NCI-H2081 (cell line): ENCODE measurements at places on chromosomes 6 and 20.

- DNase-seq, result no peak
Measured at GRCh38 chr20:62675877-62676260, 32.8 kb upstream of the NTSR1 start.

DNA sequence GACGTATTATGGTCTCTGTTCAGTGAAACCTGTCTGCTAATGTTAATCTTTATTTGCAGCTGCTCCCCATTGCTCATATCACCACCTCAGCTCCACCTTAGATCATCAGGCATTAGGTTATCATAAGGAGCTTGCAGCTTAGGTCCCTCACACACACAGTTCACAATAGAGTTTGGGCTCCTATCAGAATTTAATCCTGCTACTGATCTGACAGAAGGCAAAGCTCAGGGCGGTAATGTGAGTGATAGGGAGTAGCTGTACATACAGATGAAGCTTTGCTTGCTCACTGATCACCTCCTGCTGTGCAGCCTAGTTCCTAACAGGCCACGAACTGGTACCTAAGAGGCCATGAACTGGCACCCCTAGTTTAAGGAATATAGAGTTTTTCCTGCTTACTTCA, 989.7 kb downstream of the EYS start:
- DNase-seq, result no peak

DNA sequence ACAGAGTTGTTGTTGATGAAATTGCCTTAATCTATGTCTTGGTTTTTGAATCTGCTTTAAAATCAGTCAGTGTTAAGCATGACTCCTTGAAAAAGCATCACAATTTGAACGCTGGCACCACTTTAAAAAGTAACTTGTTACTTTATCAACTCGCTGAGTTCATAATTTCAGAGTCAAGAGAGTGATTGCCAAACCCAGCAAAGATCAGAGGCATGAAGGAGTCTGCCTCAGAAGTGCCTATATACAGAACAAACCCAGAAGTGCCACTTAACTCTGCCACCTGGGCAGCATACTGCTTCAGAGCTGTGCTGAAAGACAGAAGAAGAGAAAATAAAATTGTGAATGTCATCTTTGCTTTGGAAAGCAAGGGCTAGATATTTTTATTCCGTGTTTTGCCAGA, 73.6 kb upstream of the HCRTR2 start:
- no peak for DNase-seq

- DNase-seq, result no peak
Measured at GRCh38 chr6:55397986-55398385, 70.7 kb downstream of the GFRAL start.

- DNase-seq, result no peak
Measured at GRCh38 chr6:139142262-139142661, 7.4 kb downstream of the HECA start.

- DNase-seq, result no peak
Measured at GRCh38 chr20:58144096-58144495, 84.4 kb downstream of the ANKRD60 start.

DNA sequence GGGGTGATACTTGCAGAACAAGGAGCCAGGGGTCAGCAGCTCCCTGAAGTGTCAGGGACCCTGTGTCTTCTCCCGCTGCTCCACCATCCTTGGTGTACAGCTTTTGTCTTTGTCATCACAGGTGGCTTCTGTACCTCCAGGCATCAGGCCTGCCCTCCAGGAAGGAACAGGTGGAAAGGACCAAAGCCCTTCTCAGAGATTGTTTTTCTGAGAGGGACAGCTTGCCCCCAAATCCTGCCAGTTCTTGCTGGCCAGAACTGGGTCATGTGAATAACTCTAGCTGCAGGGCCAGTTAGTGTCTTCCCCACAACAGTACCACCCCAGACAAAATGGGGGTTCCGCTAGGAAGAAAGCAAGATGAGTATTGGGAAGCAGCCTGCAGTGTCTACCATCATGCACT, 31.4 kb downstream of the SNPH start:
- DNase-seq, result no peak

DNA sequence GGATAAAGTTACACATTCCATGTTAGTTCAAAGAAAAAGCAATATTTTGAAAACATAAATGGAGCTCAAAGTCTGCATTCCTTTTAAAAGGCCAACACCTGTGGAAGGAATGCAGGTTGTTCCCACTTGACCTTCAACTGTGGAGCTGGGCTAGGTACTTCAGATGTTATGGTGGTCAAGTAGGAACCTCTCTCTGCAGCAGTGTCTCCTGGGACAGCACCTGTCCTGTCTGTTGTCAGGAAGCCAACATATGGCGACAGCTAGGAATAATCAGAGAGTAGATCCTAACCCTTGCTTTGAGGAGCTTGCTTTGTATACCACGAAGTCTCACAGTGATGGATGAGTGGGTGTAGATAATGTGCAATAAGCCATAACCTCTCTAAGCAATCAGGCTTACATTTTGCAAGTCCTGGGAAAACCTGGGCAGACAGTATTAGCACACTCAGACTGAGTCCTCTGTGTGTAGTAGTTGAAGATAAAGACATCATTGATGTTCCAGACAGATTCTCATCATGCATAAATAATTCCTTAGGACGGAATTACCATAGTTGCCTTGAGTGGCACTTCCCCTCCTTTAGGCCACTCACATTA, 347.5 kb downstream of the PRL start:
- no peak for DNase-seq

DNA sequence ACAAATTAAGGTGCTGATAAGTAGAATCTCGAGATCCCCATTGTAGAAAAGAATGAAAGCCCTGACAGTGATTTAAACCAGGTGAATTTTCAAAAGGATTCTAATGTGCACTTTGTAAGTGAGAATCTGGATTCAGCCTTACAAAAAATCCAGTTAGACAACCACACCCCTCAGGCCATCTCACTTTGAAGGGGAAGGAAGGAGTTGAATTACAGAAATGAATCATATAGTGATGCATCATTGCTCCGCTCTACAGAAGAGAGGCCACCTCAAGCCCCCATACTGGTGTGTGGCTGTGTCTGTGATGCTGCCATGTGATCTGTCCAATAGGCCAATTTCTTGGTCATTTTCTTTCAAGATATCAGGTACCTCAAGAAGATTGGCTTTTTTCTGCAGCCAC, 85.5 kb upstream of the NT5E start:
- DNase-seq, result no peak

- no peak for DNase-seq
Measured at GRCh38 chr6:21321076-21321475, 272.5 kb upstream of the SOX4 start.

DNA sequence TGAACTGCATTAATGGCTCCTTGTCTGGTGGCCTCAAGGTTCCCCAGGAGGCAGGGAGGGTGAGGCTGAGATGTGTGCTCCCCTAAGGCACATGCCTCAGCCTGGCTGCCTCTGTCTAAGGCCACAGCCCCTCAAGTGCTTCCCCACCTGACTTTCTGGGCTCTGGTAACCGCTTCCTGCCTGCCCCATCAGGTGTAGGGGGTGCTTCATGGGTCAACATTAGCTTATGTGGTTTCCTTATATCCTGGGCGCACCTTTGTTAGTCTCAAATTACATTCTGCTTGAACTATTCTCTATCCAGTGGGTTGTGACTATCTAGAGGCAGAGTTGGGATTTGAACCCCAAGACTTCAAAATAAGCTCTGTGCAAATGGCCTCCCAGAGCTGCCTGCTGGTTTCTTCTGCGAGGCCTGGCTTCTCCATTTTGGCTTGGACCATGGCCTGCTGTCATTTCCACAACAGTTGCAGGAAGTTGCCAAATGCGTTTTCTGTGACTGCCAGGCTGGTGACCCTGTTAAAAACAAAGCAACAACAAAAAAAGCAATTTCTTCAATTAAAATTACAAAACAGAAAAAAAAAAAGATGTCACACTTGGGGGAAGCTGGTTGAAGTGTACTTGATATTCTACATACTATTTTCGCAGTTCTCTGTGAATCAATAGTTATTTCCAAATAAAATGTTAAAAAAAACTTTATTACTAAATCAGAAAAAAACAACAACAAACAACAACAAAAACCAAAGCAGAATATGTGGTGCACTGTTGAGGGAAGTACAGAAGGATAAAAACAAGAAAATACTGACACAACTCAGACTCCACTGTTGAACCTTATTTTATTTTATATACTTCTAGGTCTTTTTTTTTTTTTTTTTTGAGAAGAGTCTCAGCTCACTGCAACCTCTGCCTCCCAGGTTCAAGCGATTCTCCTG, 20.0 kb upstream of the ZNFX1 start:
- DNase-seq, result no peak

DNA sequence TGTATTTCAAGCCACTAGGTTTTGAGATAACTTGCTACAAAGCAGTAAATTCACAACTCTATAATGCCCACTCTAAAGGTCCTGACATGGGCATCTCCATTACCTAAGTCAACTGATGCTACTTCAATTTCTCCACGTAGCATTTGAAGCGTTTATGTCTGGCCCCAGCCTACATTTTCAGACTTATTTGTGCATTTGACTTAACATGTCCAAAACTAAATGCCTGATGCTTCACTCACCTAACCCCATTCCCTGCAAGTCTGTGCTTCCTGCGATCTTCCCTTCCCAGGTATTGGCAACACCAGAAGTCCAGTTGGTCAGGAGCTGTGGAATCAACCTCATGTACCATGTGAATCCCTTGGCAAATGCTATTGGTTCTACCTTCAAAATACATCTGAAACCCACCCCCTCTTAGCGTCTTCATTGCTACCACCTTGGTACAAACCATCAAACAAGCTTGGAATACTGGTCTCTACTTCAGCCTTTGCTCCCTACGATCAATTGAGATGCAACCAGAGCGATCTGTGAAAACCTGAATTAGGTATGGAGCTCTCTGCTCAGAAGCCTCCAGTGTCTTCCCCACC, 12.8 kb upstream of the ZNFX1 start:
- no peak for DNase-seq

DNA sequence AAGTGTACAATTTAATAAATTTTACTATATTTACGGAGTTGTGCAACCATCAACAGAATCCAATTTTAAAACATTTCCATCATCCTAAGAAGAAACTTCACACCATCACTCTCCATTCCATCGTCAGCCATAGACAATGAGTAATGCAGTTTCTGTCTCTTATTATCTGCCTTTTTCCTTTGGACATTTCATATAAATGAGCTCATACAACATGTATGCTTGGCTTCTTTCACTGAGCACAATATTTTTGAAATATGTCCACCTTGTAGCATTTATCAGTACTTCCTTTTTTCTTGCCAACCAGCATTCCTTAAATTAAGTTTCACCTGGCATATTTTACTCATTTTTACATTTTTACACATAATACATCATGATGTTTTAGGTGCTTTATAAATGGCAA, 22.7 kb upstream of the HIVEP1 start:
- no peak for DNase-seq

GRCh38 chr6:81966968-81967367, 214.5 kb upstream of the TENT5A start:
- DNase-seq, result no peak

GRCh38 chr6:39307462-39307861, 6.8 kb downstream of the KCNK17 start:
- no peak for DNase-seq

DNA sequence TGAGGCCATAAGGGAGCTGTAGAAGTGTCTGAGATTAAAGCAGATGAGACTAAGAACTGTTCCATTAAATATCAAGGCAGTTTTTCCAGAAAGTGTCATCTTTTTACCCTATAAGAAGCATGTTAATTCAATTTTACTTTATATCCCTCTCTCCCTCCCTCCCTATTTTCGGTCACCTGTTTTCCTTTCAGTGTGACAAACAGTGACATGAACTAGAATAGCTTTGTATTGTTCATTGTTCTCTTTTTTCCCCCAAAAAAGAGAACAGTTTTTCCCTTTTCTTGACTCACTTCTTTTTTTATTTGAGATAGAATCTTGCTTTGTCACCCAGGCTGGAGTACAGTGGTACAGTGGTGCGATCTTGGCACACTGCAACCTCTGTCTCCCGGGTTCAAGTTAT, 269.3 kb downstream of the ZFAND3 start:
- DNase-seq, result no peak

DNA sequence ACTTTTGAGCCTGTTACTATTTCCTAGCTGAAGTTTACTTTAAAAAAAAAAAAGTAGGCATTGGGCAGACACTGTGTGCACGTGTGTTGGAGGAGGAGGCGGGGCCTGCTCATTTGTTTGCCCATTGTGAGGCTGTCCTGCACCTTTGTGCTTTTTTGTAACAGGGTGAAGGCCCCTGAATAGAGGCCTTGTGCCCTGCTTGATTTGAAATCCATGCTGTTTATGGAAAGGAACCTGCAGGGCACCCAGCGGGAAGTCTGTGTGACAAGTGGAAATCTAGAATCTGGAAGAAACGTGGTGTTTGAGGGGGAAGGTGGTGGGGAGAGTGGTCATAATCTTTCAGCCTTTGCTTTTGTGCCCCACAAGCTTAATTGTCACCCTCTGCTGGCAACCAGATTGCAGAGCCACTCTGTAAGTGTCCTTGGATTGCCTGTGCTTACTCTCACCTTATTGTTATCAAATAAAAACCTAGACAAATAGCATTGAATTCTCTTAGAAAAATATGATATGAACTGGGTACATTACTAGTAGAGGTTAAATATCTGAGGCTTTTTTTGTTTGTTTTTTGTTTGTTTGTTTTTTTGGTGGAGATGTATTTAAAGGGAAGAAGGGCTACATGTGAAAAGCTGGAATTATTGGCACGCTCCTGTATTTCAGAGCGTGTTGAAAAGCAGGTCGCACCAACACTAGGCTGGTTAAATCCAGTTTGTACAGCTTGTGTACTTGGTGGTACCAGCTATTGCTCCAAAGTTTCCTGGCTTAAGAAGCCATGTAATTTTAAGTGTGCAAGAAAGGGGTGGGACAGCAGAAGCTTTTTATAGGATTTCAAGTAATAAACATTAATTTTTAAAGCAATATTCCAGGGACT, 156.3 kb downstream of the ARID1B start:
- peak; percentile 79 for DNase-seq

DNA sequence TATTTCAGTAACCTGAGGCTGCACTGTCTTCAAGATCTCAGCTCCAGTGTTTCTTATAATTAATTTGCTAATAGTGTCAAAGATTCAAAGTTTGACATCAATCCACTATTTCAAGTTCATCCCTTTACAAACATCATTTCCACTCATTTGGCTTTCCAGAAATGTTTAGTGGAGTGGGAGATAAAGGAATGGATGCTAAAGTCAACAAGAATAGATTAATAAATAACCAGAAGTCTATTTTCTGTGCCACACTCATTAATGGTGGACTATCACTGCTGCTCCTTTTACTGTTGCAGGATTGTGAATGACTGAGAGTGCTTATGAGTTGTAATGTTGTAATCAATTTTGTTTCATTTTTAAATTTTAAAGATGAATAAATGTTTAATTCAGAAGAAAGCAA, 28.4 kb upstream of the EPM2A start:
- DNase-seq, result no peak

GRCh38 chr20:17993546-17993945, 24.7 kb downstream of the MGME1 start:
- DNase-seq, result no peak

- DNase-seq, result no peak
Measured at GRCh38 chr6:148846778-148847761, 100.2 kb downstream of the UST start.
